Heart left ventricle (tissue), 16 donors: ENCODE measurements at places on chromosomes 6 and 20. TPM values are rescaled to one million over a fixed set of nuclear protein-coding genes. Genes with fewer than 3 reads are reported as not detected.
A peak's percentile ranks its signal among the peaks of the same experiment; 100 is the strongest.

- DNase-seq: no peak
These were observed 654.4 kb downstream of the EYS start for GRCh38 chr6:65052626-65053025.

- DNase-seq: peak; percentile 87
These were observed at the start of gene DDO for GRCh38 chr6:110415086-110415916. TSS of gene DDO (minus strand) at chr6:110415575. CDS start at chr6:110413462, 2,113 bp downstream.

DNA sequence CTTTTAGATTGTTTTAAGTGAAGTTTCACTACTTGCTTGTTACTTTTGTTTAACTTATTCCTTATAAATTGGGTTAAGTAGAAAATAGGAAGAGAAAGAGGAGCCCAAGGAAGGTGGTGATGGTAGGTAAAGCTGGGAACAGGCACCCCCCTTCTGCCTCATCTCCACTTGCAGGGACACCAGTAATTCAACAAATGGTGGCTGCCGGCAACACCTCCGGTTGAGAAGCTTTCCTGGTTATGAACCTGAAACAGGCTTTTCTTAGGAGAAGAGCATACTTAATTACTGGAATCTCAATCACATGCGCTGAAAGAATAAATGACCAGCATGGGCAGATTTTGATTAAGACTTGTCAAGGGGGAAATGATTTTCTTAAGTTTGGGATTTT is 158.9 kb upstream of the ZNF217 start:
- no peak for DNase-seq

- no peak for DNase-seq
These were observed 19.3 kb upstream of the AHCY start for GRCh38 chr20:34322267-34323105.

GRCh38 chr20:63735859-63736718 is at the start of gene LIME1:
TSS of gene LIME1 (plus strand) at chr20:63736664. CDS start at chr20:63737550, 886 bp downstream.
- DNase-seq: no peak

- no peak for DNase-seq
These were observed 19.8 kb upstream of the MAP1LC3A start for GRCh38 chr20:34538671-34539123.

GRCh38 chr6:100217225-100218012 is 223.4 kb upstream of the MCHR2 start:
- DNase-seq: no peak

GRCh38 chr6:84182001-84182400 is 45.4 kb downstream of the CEP162 start:
- no peak for DNase-seq

DNA sequence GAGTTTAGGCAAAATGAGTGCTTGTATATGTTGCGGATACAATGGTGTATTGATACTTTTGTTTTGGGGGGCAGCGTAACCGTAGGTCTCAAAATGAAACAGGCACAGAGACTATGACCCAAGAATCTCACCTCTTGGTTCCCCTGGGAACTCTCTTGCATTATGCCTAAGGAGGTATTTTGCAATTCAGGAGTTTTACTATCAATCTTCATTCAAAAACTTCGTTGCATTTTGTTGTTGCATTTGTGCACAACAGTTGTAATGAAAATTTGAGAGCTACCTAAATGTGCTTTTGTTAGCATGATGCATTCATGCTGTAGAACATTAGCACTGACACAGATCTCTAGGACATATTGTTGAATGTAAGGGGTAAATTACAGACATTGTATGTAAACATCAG is 18.2 kb downstream of the VTA1 start:
- no peak for DNase-seq

DNA sequence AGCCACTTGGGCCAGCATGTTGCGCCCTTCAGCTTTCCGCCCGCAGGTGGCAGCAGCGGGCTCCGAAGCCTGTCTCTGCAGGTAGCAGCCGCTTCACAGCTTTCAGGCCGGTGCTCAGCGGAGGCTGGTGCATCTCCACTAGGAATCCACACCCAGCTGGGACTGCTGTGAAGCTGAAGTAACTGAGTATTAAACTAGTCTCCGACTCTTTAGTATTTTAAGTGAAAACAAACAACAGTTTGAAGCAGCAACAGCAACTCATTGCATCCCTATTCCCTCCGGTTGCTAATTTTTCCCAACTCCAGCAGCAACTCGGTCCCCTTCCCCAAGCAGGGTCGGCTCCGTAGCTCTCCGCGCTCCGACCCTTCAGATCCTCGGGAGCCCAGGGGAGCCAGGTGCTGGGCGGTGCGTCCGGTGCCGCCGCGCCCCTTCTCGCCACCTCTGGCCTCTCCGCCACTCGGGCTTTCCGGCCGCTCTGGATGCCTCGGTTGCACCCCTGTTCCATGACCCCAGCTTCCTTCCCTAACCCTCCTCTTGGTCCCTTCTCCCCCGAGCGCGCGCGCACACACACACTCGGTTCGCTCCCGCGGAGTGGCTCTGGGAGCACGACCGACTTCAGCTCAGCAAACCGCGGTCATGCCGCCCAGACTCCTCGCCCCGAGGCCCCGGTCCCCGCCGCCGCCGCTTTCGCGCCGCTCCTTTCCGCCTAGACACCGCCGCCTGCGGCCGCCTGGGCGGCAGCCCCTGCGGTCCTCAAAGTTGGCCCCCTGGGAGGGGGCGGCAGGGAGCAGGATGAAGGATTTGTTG is 765 bp upstream of the NKAIN2 start:
- peak; percentile 70 for DNase-seq

- peak; percentile 65 for DNase-seq
These were observed 153.0 kb downstream of the BCAS1 start for GRCh38 chr20:53917145-53918019.

DNA sequence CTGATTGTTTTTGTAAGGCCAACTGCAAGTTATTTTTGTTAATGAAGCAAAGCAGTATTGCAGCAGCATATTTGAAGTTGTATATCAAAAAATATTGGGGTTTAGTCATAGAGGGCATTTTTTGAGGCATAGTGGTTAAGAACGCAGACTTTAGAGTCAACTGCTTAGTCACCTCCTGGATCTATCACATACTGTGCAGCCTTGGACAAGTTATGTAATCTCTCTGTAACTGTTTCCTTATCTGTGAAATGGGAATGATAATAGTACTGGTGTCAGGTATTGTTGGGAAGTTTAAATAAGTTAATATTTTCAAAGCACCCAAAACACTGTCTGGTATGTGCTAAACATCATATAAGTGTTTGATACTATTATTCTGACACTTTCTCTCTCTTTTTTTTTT is 27.2 kb upstream of the EFHC1 start:
- no peak for DNase-seq

- no peak for DNase-seq
These were observed 98.7 kb upstream of the CHD6 start for GRCh38 chr20:41716911-41717310.

- DNase-seq: no peak
These were observed 10.4 kb downstream of the ZSWIM3 start for GRCh38 chr20:45867819-45868176.

DNA sequence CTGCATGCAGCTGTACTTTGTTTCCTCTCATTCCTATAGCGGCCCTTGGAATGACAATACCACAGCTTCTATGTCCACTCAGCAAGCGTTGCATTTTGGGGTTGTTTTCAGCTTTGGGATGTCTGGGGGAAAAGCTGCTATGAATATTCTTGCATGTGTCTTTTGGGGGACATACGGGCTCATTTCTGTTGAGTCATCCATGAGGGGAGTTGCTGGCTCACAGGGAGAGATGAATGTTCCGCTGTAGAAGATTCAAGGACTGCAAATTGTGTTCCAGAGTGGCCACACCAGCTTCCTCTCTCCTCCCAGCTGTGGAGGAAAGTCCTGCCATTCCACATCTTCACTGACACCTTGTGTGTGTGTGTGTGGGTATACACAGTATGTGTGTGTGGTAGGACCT is 43.3 kb downstream of the TGM2 start:
- DNase-seq: no peak

- DNase-seq: no peak
These were observed 699.1 kb upstream of the ADGRB3 start for GRCh38 chr6:67935976-67936477.

- DNase-seq: no peak
These were observed 58.4 kb downstream of the PDE7B start for GRCh38 chr6:135909737-135910387.

DNA sequence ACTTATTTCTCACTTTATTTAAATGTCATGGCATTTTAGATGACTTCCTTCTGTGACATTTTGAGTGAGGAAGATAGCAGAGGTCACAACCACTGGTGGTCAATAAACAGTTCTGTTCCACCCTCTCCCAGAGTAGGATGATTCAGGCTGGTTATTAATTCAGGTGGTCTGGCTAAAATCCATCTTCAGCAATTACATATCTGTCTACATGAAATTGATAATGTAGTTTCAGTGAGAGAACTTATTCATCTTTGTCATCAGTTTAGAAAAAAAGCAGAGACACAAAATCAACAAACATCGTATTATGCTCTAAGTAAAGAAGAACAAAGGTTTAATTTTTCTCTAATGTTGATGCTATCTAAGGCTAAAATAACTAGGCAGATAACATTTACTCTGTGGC is 525.5 kb downstream of the TENT5A start:
- no peak for DNase-seq

GRCh38 chr6:3252369-3252768 is 6.4 kb upstream of the PSMG4 start:
- peak; percentile 64 for DNase-seq

TINAG gene
- 0.56 TPM for total RNA-seq

PRDM13 gene
- not detected for total RNA-seq

RING1 gene
- total RNA-seq: 11.0 TPM

ENPP4 gene
- 18.0 TPM for total RNA-seq

ABHD16B gene
- total RNA-seq: not detected

BRD2 gene
- total RNA-seq: 73.6 TPM

PKHD1 gene
- not detected for total RNA-seq
